ENCODE measurements at places on chromosomes 3 and 15.
A peak's percentile ranks its signal among the peaks of the same experiment; 100 is the strongest.

GRCh38 chr3:30628901-30629590 lies 22.6 kb downstream of the TGFBR2 start:
- no peak for DNase-seq

DNA sequence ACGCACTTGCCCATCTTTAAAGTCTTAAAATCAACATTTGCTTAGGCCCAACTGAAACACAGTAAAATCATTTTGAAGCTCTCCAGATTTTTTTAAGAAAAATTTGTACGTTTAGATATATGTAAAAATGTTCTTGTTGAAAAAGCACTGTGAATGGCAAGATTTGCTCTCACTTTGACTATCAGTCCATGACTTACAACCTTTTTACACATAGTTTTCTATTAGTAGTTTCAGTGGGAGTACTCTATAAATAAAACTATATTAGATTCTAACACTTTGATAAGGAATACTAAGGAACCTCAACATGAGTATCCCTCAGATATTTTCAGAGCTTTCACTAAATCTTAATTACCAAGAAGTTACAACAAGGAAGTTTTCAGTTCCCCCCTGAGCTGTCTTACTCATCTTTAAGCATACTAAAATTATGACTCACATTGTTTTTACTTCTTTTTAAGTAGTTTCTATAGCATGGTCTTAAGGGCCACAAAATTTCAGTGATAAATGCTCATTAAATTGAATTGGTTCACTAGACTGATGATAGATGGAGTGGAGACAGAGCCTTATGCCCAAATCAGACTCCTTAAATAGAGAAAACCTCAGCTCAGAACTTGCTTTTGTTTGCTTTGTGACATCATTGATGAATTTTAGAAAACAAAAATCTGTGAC lies 31.6 kb upstream of the RAP2B start:
- no peak for DNase-seq

- DNase-seq = no peak
Observed at GRCh38 chr3:23743141-23743784, 62.5 kb upstream of the UBE2E1 start.

- no peak for DNase-seq
Observed at GRCh38 chr3:100047455-100048141, 66.7 kb downstream of the FILIP1L start.

GRCh38 chr3:168001244-168001643 lies 94.5 kb downstream of the GOLIM4 start:
- DNase-seq = no peak

- no peak for DNase-seq
Observed at GRCh38 chr3:34357461-34357860, 559.0 kb downstream of the PDCD6IP start.

- DNase-seq = no peak
Observed at GRCh38 chr3:107899990-107900651, 190.7 kb downstream of the CD47 start.

- DNase-seq = no peak
Observed at GRCh38 chr15:45121706-45122417, 7.7 kb downstream of the DUOXA2 start.

DNA sequence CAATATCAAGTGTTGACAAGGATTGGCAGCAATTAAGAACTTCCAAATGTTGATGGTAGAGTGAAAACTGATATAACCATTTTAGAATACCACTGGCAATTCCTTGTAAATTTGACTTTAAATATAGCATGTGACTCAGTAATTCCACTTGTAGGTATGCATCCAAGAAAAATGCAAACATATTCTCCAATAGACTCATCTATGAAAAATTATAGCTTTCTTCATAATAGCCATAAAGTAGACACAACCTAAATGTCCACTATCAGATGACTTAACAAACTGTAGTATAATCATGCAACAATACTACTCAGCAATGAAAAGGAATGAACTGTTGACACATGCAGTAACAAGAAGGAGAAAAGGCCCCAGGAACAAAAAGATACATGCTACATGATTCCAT lies 988.1 kb downstream of the FHIT start:
- no peak for DNase-seq

GRCh38 chr15:68924866-68925560 lies 5.3 kb upstream of the SPESP1 start:
- peak; percentile 71 for DNase-seq

GRCh38 chr3:177578488-177578887 lies 381.2 kb upstream of the TBL1XR1 start:
- DNase-seq = no peak

GRCh38 chr3:87181551-87181950 lies 45.6 kb upstream of the CHMP2B start:
- no peak for DNase-seq

- no peak for DNase-seq
Observed at GRCh38 chr15:35693886-35694285, 147.9 kb upstream of the DPH6 start.

GRCh38 chr15:92168066-92168683 lies 225.5 kb upstream of the ST8SIA2 start:
- DNase-seq = no peak

DNA sequence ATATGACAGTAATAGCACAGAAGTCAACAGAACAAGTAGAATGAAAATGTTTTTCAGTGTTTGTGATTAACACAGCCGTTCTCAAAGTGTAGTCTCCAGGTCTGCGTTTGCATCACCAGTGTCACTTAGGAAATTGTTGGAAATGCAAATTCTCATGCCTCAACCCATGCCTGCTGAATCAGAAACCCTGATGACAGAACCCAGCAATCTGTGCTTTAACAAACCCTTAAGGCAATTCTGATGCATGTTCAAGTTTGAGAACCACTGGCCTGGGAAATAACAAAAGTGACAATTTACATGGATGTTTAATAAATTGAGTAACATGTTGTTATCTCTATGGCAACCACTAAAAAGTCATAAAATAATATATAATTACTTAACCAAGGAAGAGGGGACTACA lies 103.1 kb upstream of the ATP11B start:
- no peak for DNase-seq

- DNase-seq = no peak
Observed at GRCh38 chr3:16090706-16091105, 83.8 kb upstream of the GALNT15 start.

GRCh38 chr15:60480149-60480548 lies 1.2 kb upstream of the ICE2 start:
- no peak for DNase-seq

DNA sequence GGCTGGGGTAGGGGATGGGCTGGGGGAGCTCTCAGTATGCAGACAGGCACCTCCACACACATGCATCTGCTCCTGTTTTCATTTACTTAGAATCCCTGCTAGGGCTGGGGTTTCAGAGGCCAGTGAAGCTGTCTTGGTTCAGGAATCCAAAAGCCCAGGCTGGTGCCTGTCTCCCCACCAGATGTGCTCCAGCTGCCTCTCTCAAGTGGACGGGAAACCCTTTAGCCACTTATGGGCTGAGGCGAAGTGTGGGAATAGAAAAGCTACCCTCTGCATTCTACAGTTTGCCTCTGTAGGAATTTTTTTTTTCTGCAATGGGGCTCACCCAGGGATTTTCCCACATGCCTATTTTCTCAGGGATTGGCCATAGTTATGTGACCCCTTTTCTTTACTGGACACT lies 72.5 kb downstream of the ATP2B2 start:
- no peak for DNase-seq

- peak; percentile 71 for DNase-seq
Observed at GRCh38 chr15:40115670-40116093, 7.0 kb upstream of the BMF start.

DNA sequence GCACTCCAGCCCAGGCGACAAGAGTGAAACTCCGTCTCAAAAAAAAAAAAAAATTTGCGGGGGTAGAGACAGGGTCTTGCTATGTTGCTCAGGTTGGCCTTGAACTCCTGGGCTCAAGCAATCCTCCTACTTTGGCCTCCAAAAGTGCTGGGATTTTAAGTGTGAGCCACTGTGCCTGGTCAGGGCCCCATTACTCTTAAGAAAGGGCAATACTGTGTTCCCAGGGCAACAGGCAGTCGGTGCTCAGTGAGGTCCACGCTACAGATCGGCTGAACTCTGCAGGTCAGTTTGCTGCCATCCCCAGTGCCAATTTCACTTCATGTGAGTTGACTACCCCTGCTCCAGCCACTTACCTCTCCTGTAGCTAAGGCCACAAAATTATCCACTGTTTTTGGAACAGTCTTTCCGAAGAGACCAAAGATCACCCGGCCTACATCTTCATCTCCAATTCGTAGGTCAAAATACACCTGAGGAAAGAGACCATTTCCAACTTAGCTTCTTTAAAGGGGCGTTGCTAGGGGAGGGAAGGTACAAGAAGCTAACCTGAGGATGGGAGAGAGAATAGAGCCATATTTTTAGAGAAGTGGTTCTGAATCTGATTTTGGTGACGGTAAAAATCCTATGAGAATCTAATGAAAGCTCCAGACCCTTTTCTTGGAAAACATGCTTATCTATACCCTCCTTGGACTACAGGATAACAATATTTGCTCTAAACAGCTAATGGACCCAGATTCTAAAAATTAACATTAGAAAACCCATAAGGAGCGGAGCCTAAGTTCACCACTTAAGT lies 939 bp downstream of the PPIB start:
- DNase-seq = no peak

DNA sequence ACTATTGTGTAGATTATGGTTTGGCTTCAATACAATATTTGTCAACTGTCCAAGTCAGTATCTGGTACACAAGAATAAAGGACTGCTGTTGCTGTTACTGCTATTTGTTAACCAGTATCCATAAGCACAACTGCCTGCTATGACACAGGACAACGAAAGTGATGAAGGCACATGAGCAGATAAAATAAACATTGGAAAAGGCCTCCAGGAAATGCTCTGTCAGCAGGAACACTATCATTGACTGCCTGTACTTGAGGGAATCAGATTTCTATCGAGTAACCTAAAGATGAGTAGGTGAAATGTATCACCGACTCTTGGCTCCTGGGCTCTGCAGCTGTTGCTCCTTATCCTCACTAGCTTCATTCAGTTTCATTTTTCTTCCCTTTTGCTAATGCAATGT lies 56.5 kb downstream of the FMN1 start:
- no peak for DNase-seq

DNA sequence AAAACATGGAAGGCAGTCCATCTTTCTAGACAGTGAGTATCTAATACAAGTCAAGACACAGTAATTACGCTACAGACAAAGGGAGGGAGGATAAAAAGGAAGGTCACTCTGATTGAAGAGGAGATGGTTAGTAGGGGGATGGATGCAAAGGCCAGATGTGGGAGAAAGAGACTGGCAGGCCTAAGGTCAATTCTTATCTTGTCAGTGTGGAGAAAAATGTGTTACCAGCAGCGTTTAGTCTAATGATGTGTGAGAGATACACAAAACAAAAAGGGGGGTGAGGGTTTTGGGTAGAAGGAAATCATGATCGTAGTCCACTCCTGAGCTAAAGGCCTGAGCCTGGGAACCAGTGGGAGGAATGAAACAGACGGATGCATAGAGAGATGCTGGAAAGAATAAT lies 46.7 kb downstream of the RFTN1 start:
- no peak for DNase-seq

- no peak for DNase-seq
Observed at GRCh38 chr15:35757361-35757760, 211.4 kb upstream of the DPH6 start.

All from activated CD8-positive, alpha-beta memory T cell treated with anti-CD3 and anti-CD28 coated beads, Interleukin-2, amount 50 U/mL, for 48 hours (primary cell).